T-helper 17 cell (primary cell): ENCODE measurements at places on chromosomes 16 and 17. TPM values are rescaled to one million over a fixed set of nuclear protein-coding genes. Genes with fewer than 3 reads are reported as not detected.

Gene CLTC
- 87.7 TPM for total RNA-seq

Gene SLFN14
- 7.2 TPM for total RNA-seq

Gene G6PC1
- total RNA-seq = not detected

Gene BIRC5
- total RNA-seq = 0.40 TPM

Gene C17orf50
- total RNA-seq = not detected

Gene DEXI
- total RNA-seq = 15.1 TPM

Gene USP31
- total RNA-seq = 7.2 TPM

Gene TMC6
- total RNA-seq = 609 TPM

Gene KRTAP1-3
- total RNA-seq = not detected
